ENCODE measurements at places on chromosomes 1 and 21.

DNA sequence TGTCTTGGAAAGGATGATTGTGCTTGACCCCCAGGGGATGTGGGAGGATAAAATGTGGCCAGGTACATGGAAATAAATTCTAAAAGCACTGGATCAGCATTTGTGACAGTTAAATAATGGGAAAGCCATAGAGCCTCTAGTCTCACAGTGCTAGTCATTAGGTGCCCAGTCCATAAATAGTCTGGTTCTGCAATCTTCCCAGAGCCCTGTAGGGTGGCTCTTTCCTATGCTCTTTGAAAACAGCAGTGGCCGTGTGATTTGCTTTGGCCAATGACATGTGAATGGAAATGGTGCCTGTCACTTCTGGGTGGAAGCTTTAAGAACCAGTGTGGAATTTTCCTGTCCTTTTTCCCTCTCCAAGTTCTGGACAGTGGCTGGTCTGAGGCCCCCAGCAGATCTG, 113.2 kb downstream of the TRABD2B start:
- DNase-seq: no peak

DNA sequence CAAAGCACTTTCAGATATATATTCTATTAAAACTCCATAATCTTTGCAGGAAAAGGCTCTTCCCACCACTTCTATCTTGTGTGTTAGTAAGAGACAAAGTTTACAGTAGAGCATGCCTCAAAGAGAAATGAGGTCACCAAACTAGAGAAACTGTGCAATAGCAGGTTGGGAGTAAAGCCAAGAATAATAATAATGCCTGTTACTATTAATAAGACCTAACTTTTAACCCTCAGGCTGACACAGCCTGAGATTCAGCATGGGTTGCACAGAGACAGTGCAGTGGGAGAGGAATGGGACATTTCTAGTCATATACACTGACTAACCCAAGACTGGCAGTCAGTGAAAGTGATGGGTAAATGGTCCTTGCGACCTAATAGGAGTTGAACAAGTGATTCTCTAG, 320.2 kb upstream of the NFIA start:
- no peak for DNase-seq

GRCh38 chr1:95440511-95440910, 206.5 kb downstream of the RWDD3 start:
- no peak for DNase-seq

- DNase-seq: no peak
Observed at GRCh38 chr1:94887603-94888171, 39.2 kb downstream of the CNN3 start.

DNA sequence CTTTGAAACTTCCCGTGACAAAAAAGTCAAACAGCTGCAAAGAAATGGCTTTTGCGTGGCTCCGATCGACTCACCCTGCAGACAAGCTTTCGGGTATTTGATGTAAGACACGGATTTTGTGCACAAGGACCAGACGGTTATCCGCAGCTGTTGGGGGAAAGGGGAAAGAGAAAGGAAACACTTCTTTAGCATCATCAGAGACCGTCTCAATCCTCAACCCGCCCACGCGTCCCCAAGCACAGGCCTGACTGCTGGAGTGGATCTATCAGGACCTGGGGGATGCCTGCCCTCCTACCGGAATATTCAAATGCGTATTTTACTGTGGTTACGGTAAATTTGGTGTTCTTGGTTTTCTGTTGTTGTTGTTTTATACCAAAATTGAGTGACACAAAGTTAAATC, 11.2 kb downstream of the WRAP73 start:
- no peak for DNase-seq

GRCh38 chr1:208731981-208732821, 488.0 kb upstream of the PLXNA2 start:
- no peak for DNase-seq

DNA sequence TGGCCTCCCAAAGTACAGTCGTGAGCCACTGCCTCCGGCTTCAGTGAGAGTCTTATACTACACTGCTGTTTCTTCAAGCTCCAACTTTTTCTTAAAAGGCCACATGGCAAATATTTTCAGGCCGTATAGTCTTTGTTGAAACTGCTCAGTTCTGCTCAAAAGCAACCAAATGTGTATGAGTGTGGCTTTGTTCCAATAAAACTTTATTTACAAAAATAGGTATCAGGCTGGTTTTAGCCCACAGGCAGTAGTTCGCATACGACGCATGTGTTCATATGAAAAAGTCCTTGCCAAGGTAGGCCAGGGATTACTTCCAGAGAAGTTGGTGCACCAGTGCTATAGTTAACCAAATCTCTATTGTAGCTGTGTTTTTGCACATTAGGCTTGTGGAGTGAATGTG, 6.2 kb downstream of the PLEKHM2 start:
- no peak for DNase-seq

DNA sequence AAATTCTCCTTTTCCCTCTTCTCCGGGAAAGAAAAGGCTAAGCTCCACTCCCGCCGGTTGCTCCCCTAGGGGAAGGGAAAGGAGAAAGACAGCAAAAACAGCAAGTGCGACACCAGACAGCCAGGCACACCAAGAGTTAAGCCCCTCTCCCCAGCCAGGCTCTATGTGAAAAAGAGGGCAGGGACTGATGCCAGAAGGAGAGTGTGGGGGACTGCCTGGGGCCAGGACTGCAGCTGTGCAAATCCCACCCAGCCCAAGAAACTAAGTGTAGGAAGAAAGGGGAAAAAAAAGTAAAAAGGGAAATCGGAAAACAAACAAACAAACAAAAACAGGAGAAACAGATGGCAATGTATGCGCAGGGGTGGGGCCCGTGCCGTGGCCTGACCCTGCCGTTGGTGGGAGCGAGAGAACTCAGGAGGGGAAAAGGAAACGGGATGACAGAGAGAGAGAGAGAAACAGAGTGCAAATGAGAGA, 27.7 kb upstream of the FMO1 start:
- DNase-seq: no peak

DNA sequence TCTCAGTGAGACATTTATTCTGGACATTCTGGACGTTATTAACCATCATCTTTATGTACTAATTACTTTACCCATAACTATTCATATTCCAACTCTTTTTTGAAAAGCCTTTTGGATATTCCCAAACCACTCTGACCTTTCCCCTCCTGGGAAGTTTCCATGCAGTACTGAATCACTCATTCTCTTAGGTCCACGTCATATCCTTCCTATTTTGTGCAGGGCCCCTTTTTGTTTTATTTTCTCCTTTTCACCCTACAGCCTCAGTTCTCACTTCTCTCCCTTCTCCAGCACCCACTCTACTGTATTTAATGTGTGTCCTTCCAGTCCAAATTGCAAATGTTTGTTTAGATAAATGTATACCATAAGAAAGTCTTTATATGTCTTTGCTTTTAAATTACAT, 16.4 kb upstream of the ATP1A1 start:
- no peak for DNase-seq

GRCh38 chr1:205455581-205456382, at the start of gene BLACAT1:
TSS of gene BLACAT1 (minus strand) at chr1:205456045.
- no peak for DNase-seq

GRCh38 chr21:46320331-46320801, 3.3 kb downstream of the C21orf58 start:
- no peak for DNase-seq

GRCh38 chr1:87299661-87300060, 29.0 kb upstream of the LMO4 start:
- DNase-seq: no peak

GRCh38 chr1:169676001-169676400, 35.4 kb downstream of the SELL start:
- DNase-seq: no peak

- no peak for DNase-seq
Observed at GRCh38 chr1:83065952-83066727, 932.8 kb downstream of the TTLL7 start.

GRCh38 chr1:86875722-86876121, 38.2 kb downstream of the SELENOF start:
- no peak for DNase-seq

All from keratinocyte (primary cell).